Stimulated activated CD8-positive, alpha-beta memory T cell treated with anti-CD3 and anti-CD28 coated beads, Interleukin-2, amount 100 ng/mL, for 1 hour (primary cell): ENCODE measurements at places on chromosomes 11 and 22.

DNA sequence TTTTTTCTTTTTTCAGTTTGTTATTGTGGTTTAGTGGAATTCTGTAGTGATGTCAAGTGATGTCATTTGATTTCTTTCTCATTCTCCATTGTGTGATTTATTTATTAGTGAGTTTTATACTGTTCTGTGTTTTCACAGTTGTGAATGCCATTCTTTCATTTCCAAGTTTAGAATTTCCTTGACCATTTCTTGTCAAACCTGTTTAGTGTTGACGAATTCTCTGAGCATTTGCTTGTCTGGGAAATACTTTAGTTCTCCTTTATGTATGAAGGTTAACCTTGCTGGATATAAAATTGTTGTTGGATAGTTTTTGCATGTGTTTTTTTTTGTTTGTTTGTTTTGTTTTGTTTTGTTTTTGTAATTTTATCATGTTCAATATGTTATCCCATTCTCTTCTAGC is 633.6 kb upstream of the FAT3 start:
- no peak for DNase-seq

GRCh38 chr11:116173941-116174911 is 598.6 kb downstream of the BUD13 start:
- DNase-seq = no peak

DNA sequence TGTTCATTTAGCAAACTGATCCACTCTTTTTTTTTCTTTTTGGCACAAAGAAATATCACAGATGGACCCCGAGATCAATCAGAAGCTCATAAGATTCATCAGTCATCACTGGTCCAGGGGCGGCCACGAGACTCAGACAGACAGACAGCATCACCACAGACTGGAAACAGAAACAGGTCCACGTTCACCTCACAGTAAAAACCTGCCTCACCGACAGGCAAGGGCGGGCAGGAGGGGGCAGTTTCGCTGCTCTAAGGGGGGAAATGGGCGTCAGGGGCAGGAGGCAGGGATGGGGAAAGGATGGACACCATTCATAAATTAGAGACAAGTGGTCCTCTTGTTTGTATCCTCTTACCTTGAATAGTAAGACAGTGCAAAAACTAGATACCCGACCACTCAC is 16.5 kb downstream of the CHST1 start:
- no peak for DNase-seq

- DNase-seq = no peak
These were observed 154.9 kb downstream of the CACNA1I start for GRCh38 chr22:39725351-39726035.

GRCh38 chr22:39567135-39567946 is 3.2 kb upstream of the CACNA1I start:
- DNase-seq = no peak

DNA sequence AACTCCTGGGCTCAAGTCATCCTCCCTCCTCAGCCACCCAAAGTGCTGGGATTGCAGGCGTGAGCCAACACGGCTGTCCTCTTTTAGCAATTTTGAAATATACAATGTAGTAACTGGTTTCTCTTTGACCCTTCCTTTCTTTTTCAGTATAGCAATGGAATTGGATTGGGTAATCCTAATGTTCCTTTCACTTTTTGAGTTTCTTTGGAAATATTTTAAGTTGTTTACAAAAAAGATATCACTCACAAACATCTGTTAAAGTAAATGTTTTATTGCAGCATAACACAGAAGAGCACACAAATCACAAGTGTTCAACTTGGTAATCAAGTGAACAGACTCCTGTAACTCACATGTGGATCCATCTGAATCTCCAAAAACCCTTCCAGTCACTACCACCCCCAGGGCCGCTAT is 44.6 kb upstream of the EP300 start:
- no peak for DNase-seq

- DNase-seq = no peak
These were observed 20.2 kb downstream of the NPTXR start for GRCh38 chr22:38823637-38824036.

DNA sequence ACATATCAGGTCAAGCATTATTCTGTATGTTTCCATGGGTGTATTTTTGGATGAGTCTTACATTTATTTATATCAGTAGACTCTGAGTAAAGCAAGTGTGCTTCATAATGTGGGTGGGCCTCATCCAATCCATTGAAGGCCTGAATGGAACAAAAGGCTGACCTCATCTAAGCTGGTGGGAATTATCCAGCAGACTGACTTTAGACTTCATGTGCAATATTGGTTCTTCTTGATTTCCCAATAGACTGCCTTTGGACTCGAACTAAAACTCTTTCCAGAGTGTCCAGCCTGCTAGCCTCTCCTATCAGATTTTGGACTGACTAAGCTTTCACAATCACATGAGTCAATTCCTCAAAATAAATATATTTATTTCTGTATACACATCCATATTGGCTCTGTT is 116.2 kb downstream of the KIF18A start:
- DNase-seq = no peak
